Foreskin keratinocyte (primary cell): ENCODE measurements at places on chromosomes 2 and 18.

GRCh38 chr2:13578547-13578946, 861.8 kb downstream of the TRIB2 start:
- no peak for DNase-seq

DNA sequence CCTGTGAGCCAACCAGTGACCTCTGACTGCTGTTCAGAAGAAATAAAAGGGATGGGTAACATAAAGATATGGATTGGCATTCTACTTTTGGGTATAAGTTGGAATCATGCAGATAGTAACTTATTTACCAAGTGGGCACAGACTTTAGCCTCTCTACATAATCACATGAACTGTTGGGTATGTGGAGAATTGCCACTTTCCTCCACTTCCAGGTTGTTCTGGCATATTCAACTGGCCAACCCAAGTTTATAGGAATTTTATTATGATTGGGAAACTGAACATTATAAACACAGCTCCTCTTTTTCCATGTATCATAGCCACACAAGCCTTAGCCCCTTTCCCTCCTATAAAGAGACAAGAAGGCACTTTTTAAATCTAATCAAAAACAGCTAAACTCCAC, 179.3 kb downstream of the RNF152 start:
- no peak for DNase-seq

DNA sequence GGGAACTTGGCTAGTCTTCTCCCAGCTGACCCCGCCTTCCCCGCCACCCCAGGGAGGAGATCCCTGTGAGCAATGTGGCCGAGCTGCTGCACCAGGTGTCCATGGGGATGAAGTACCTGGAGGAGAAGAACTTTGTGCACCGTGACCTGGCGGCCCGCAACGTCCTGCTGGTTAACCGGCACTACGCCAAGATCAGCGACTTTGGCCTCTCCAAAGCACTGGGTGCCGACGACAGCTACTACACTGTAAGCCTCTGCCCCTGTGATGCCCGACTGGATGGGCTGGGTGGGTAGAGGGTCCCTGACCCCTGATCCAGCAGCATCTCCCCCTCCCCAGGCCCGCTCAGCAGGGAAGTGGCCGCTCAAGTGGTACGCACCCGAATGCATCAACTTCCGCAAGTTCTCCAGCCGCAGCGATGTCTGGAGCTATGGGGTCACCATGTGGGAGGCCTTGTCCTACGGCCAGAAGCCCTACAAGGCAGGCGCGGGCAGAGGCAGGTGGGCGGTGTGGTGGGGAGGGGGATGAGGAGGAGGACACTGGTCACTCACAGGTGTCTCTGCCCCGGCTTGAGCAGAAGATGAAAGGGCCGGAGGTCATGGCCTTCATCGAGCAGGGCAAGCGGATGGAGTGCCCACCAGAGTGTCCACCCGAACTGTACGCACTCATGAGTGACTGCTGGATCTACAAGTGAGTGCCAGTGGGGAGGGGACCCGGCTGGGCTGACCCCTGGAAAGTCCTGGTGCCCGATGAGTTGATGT, 24.2 kb downstream of the ZAP70 start:
- DNase-seq = no peak

- DNase-seq = no peak
Measured at GRCh38 chr2:156380117-156380645, 47.7 kb upstream of the NR4A2 start.

GRCh38 chr2:173354582-173355131, at the start of gene CDCA7:
TSS of gene CDCA7 (plus strand) at chr2:173354872. CDS start at chr2:173354964, 92 bp downstream.
- peak; percentile 62 for DNase-seq

- no peak for DNase-seq
Measured at GRCh38 chr2:96159084-96159830, 14.0 kb upstream of the DUSP2 start.

DNA sequence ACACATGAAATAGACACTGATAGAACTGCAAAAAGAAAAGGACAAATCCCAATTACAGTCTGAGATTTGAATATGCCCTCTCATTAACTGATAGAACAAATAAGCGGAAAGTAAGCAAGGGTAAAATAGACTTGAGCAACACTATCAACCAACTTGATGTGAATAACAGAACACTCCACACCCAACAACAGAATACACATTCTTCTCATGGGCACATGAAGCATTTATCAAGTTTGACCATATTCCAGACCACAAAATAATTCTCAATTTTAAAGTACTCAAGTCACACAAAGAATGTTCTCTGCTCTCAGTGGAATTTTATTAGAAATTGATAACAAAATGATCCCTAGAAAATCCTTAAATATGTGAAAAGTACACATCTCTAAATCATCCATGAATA, 19.0 kb downstream of the ETAA1 start:
- DNase-seq = no peak

- DNase-seq = no peak
Measured at GRCh38 chr2:201558665-201559064, 84.6 kb downstream of the TMEM237 start.
